ENCODE measurements at places on chromosomes 5 and 9.

DNA sequence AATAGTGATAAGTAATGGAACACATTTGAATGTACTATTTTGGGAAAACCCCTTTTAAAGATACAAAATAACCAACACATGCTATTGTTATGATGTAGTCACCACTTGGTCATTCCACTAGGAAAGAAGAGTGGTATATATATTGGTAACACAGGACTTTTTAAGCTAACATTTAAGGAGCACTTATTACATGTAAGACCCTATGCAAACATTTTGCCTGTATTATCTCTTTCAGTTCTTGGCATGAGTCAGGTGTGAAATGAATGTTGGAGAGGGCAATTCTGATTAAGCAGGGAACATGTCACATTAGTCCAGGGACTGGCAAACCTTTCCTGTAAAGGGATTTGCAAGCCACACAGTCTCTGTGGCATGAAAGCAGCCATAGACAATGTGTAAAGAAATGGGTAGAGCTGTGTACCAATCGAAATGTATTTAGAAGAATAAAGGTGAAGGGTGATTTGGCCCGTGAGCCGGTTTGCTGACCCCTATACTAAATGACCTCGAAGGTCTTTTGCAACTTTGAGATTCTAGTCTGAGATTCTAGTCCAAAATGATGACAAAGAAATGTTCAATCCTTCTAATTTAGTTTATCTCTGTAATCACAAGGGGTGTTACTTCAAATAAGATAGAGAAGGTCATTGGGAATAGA, 15.3 kb downstream of the ABLIM3 start:
- no peak for DNase-seq

DNA sequence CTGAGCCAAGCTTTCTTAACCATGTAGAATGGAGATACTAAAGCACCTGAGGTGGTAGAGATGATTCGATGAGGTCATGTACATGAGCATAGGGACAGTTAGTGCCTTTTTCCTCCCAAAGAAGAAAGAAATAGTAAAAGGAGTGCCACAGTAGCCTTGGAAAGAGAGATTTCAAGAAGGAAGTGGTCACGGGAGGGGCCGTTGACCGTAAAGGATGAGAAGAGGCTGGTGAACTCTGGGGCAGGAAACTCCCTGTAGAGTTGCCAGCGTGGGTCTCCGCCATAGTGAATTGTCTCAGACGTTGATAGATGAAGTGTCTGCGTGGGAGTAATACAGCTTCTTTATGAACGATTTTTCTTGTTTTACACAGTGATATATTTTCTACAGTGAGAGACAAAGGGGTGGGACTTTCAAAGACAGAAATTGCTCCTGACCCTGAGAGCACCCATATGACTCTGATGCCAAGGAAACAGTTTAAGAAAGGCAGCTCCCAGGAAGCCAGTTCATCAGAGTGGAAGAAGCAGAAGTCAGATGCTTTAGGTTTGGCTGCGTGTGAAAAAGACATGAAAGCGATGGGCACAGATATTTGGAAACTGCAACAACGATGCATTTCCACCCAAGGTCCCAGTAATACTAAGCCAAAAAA, 41.3 kb downstream of the UGCG start:
- DNase-seq, result no peak

DNA sequence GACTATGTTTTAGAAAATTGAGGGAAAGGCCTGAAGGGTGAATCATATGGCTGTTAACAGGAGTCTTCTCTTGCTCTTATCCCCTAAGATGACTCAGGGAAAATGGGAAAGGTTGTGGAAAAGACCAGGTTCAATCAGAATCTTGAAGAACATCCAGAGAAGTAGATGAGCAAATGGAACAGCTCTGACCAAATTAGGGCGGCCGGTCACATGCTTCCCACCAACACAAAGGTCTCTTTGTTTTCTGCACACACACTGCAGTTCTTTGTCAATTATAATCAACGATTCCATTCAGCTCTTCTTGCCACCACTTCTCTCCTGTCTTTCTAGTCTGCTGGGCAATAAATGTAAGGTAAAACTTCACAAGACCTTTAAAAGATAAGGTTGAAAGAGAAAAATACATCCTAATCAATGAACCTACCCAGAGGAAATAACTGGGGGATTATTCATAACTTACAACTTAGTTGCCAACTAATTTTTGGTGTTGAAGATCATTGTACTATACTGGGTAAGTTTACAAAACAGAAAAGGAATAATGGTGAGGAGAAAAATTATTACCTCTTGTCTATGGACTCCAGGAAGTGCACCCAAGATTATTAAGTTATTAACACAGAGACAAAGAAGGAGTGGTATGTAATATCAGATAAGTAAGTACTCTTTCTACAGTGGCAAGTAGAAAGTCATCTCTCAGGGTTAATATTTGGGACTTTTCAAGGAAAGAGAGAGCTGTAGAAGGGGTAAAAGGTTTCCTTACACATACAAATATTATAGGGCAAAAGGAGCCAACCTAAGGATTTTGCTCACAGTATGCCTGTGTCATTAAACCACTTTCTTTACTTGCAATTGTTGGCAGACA, 441.9 kb upstream of the PIK3R1 start:
- no peak for DNase-seq

- no peak for DNase-seq
Observed at GRCh38 chr5:180353048-180353979, at the start of gene GFPT2. GFPT2 (minus strand) TSS chr5:180353336; CDS start chr5:180353217, 119 bp downstream.

DNA sequence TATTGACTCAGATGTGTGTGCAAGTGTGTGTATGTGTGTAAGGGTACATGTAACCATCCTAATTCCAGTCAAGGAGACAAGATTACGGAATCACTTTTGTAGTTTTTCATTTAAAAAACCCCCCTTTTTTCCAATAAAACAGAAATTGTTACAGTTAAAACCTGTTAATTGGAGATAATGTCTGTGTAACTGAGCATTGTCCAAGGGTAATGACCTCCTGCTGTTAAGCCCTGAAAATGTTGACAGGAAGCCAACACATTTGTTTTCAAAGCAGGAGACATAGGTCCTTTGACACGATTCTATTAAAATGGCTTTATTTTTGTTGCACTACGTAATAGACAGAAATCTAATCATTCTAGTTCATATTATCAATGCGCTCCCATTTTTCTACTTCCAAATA, 457.3 kb upstream of the ARRDC3 start:
- DNase-seq, result no peak

- DNase-seq, result no peak
Observed at GRCh38 chr9:113599646-113600022, 136.1 kb downstream of the RGS3 start.

DNA sequence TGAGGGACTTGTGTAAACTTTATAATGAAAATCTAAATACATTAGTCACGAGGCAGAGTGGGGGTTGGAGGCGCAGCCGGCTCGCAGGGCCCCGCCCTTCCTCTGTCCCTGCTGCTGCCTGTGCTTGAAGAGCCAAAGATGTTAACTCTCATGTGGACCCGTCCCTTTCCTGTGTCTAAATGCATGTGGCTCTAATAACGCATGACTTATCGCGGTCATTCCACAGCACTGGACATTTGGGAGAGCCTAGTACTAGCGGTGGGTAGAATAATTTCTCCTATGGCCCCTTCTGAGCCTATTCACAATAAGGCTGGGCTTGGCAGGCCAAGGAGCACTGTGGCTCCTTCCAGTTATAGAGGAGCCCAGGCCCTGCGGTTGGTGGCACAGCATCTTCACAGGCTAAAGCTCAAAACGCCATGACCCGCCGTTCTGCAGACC, 82.3 kb upstream of the SIMC1 start:
- no peak for DNase-seq

GRCh38 chr9:128361986-128362646, 9.1 kb upstream of the URM1 start:
- peak; percentile 42 for DNase-seq

- DNase-seq, result no peak
Observed at GRCh38 chr9:126307322-126308061, 19.1 kb upstream of the MVB12B start.

All from Panc1 (cell line).